Stomach (tissue), 19 donors: ENCODE measurements at places on chromosomes 1 and 21.
A peak's percentile ranks its signal among the peaks of the same experiment; 100 is the strongest.

DNA sequence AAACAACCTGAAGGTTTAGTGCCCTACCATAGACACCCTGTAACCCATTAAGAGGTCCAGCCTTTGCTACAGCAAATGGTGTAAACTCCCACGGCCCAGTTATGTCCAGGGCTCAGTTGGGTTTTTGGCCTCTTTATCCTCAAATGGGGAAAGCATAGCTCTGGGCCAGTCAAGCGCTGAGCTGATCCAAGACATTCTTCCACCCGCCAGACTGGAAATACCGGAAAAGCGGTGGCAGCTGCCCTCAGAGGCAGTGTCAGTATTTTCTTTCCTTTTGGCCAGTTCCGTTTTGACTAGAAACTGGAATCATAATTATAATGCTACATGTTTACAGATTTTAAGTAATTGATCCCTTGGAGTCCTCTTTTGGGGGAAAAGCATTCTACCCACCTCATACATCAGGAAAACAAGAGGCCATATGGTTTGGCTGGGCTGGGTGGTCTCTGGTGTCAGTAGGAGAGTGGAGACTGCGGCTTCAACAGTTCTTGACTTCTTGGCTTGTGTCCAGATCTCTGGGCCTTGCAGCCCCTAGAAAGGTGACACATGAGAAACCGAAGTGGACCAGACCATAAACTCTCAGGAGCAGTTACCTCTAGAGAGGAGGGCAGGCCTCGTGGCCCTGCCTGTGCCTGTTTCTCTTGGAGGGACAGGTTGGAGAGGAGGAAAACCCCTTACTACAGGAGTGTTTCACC is 30.2 kb upstream of the CLDN14 start:
- DNase-seq, result peak; percentile 91

GRCh38 chr1:209307846-209308245 is 275.7 kb upstream of the CAMK1G start:
- no peak for DNase-seq

DNA sequence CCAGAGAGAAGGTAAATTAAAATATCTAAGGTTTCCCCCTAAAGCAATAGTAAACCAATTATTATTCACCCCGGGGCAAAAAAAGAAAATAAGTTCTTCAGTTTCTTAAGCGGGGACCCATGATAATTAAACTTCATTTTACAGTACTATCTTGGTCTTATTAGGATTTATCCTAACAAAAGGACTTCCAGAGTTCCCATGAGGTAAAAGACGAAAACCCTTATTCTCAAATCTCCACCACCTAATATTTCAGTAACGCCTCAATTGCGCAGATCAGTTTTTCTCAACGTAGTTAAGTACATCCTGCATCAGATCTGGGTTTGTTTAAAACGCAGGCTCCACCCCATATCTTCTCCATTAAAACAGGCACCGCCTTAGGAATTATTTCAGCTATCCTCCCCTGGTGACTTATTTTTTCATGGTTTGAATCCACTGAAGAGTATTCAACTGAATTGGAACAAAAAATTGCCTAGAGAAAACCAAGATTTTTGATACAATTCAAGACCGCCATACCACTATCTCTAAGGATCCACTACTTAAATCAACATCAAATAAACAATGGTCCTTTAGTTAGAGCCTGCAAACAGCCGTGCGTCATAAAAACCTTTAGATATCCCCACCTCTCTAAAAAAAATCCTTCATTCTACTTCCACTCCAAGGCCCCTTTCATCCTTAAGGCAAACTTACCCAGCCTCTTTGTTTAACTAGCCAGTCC is 1.7 kb downstream of the MCL1 start:
- DNase-seq, result peak; percentile 74

DNA sequence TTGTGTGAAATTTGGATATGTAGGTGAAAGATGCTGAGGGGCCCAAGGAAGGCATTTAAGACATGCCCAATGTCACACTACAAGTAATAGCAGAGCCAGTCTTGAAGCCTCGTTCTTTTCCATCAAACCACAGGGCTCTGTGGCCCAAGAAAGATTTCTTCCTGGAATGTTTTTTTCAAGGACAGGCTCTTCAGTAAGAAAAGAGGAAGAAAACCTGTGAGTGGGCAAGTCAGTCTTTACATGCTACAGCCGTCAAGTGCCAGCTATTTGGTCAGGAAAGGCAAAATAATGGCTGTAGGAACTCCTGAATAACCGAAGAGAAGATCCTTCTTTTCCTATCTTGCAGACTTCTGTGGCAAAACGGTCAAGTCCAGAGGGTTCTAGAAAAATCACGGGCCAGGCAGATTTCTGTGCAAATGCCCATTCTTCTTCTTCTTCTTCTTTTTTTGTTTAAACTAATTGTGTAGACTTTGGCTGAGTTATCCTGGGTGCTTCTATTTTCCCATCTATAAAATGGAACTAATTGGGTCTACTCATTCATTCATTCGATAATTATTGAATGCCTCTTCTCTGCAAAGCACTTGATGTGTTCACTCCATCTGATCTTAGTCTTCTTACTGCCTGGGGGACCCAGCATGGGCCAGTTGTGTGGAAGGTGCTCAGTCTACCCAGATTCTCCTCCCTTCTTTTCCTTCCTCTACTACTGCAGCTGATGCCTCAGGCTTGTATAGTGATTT is 1.9 kb upstream of the ID3 start:
- DNase-seq, result no peak

DNA sequence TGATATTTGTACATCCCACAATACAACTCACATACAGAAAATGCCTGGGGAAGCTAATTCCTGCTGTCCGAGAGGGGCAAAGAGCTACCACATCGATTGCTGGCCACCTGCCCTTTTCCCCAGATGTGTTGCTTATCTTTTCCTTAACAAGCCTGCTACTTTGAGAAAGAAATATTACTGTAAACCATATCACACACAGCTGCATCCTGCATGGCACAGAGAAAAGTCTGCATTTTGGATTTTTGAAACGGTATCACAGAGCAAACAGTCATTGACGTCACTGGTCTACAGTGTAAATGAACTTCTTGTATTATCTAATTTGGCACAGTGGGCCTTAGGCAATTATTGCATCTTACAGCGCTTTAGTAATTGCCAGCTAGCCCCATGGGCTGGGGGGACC is 164.7 kb downstream of the CLIC6 start:
- peak; percentile 33 for DNase-seq
